ENCODE measurements at places on chromosomes 16 and 17. TPM values are rescaled to one million over a fixed set of nuclear protein-coding genes. Genes with fewer than 3 reads are reported as not detected.

The SDK2 gene
- 0.12 TPM for total RNA-seq

The OTOA gene
- total RNA-seq = not detected

The EVPLL gene
- not detected for total RNA-seq

GRCh38 chr16:27405546-27406451, 3.8 kb downstream of the IL21R start:
- peak overlapping the region; percentile 96 for H3K27ac ChIP-seq
- DNase-seq = peak; percentile 93
- peaks cover 63% of the 10 kb centered on the region for H3K4me1 ChIP-seq
- no peaks in the 10 kb centered on the region for H3K27me3 ChIP-seq
- peaks cover 68% of the 10 kb centered on the region for H3K36me3 ChIP-seq

DNA sequence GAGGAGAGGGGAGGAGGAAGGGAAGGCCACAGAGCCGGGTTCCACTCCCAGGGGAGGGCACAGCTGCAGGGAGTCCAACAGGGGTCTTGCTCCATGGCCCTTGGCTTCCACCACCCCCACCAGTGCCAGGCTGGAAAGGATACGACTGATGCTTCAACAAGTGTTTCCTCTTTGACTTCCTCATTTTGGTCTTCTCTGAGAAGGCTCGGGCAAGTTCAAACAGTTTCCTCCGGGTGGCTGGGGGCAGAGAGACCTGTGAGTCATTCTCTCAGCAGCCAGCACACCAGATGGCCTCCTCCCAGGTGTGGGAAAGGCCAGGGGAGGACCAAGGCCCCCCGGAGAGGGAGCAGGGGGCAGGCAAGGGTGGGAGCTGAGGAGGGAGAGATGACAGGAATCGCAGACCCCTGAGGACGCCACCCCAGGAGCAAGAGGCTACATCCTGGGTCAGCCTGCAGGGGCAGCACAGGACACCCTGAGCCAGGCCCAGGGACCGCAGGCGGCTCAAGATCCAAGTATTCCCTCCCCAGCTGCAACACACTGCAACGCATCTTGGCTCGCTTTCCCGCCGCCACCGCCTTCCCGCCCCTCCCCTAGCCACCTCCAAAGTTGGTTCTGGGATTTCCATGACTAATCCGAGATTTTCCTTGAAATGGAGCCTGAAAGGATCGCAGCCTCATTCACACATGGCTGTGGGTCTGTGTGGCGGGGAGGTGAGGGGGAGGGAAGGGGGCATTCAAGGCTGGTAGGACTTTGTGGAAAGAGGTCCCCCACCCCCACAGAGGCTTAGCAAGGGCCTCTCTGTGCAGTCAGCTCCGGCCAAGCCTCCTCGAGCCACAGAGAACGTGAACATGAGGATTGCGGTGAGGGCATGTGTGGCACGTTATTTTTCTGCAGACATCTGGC, 18.4 kb upstream of the MRPS23 start:
- no peak overlapping the region for H3K4me3 ChIP-seq
- no peaks in the 10 kb centered on the region for H3K36me3 ChIP-seq
- DNase-seq = peak; percentile 50
- peaks cover 8% of the 10 kb centered on the region for H3K27me3 ChIP-seq
- H3K4me1 ChIP-seq = peaks cover 7% of the 10 kb centered on the region
- no peak overlapping the region for H3K27ac ChIP-seq

All from activated CD4-positive, alpha-beta memory T cell treated with anti-CD3 and anti-CD28 coated beads for 36 hours (primary cell).